ENCODE measurements at places on chromosomes 4 and X.
A peak's percentile ranks its signal among the peaks of the same experiment; 100 is the strongest.

DNA sequence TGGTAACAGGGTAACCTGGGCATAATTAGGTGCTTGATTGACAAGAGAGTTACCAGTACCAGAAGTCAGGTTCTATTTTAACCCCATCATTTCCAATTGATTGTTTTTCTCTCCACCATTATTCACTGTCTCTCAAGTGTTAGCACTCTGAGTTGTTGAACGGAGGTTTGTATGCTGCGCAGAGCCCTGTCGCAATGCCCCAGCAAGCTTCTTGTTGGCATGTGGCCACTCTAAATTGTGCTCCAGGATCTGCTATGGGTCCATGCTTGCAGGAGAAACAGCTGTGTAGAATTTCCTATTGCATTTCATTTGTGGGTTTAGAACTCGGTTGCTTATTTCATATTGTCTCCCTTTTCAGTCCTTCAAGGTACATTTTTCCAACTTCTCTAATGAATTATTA lies 98.2 kb downstream of the KLHL8 start:
- DNase-seq: peak; percentile 30

DNA sequence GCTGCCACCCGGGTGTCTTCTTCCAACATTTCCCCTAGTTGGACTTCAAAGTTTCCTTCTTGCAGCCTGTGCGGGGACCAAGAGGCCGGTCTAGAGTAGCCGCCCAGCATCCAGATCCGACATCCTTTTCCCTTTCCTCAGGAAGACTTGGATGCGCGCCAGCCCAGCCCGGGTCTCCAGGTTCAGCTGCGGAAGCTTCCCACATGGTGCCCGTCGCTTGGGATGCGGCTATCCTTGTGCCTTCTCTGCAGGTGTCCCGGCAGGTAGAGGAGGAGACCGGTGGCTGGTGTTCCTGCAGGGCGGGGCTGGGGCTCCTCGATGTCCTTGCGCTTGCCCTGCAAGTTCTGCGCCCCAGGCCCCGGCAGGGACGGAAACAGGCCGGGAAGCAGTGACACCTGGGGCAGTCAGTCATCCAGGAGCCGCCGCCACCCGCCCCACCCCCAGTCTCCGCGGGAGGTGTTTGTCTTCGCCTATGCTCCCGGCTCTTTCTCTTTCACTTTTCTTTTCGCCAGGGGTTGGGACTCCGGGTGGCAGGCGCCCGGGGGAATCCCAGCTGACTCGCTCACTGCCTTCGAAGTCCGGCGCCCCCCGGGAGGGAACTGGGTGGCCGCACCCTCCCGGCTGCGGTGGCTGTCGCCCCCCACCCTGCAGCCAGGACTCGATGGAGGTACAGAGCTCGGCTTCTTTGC lies at the start of gene IL15:
IL15 (plus strand) TSS at position 502 of the 689 bp plus-strand sequence. CDS start 82,882 bp downstream, outside the sequence.
- DNase-seq: peak; percentile 90

DNA sequence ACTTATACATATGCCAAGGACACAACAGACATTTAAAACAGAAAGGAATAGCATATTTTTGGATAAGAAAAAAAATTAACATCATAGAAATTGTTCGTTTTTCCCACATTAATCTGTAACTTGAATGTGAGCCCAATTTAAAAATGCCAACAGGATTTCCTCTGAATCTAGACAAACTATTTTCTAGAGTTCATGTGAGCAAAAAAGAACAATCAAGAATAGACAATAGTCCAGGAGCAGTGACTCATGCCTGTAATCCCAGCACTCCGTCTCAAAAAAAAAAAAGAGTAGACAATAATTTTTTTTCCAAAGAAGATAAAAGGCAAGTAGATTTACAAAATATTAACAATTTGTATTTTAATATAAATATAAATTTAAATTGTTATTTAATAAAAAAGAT lies 73.7 kb upstream of the DUSP21 start:
- DNase-seq: no peak

- DNase-seq: peak; percentile 70
These were observed 752 bp downstream of the FRAS1 start for GRCh38 chr4:78057600-78058550.
